Stimulated activated CD8-positive, alpha-beta memory T cell treated with anti-CD3 and anti-CD28 coated beads, Interleukin-15, amount 100 ng/mL, for 48 hours (primary cell): ENCODE measurements at places on chromosomes 5 and 9.

DNA sequence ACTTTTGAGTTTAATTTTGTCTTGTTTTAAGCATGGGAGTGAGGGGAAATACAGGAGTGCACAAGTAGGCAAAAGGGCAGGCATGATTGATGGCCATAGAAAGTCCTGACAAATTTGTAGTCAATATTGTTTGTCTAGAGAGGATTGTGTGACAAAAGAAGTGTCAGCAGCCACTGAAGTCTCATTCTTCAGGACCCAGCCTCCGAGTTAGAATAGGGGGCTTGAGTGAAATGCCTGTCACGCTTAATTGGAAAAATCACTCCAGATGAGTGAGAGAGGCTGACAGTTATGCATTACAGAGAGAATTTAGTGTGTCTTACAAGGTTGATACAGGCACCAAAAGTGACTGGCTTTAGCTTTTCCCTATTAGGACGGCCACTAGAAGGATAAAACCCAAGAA, 81.9 kb upstream of the RPS23 start:
- no peak for DNase-seq

- no peak for DNase-seq
Measured at GRCh38 chr5:116605310-116606070, 30.9 kb upstream of the SEMA6A start.

- DNase-seq = no peak
Measured at GRCh38 chr9:74132986-74133385, 364.1 kb upstream of the RORB start.

GRCh38 chr9:37449862-37450632, 15.2 kb downstream of the ZBTB5 start:
- DNase-seq = no peak

GRCh38 chr5:98031496-98031895, 742.0 kb upstream of the RGMB start:
- DNase-seq = no peak

GRCh38 chr5:66769839-66770617, 173.8 kb downstream of the MAST4 start:
- no peak for DNase-seq

GRCh38 chr9:133430244-133430643, 8.1 kb downstream of the ADAMTS13 start:
- DNase-seq = no peak
